T follicular helper cell (primary cell): ENCODE measurements at places on chromosomes 7 and 10.

DNA sequence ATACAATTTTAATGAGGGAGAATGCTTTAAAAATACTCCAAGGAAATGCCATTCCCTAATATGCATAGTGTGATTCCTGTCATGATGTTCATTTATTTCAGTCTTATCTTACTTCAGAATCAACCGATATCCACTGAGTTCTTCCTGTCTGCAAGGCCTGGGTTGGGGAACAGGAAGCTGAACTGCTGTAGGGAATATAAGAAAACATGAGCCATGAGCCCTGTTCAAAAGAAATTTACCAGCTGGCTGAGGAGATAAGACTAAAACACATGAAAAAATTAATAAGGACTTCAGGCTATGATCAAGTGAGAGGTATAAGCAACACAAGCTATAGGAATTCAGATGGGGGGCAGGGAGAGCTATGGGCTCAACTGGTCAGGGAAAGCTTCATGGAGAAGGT lies 184.7 kb downstream of the PLPP4 start:
- DNase-seq: no peak

DNA sequence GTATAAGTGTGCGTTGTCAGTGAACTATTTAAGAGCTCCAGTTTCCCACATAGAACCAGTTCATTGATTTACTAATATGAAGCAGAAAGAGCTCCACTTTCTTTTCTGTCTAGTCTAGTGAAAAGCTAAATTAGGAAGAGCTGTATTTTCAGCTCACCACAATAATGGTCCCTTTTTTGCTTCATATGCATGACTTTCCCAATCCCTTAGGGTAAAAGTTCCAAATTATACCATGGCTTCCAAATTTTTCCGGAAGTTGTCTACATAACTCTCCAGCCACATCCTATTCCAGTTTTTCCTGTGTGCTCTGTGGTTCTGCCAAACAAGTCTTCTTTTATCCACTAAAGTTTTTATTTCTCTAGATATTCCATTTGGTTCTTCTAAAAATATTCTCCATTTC lies 685.2 kb downstream of the REEP3 start:
- DNase-seq: no peak

DNA sequence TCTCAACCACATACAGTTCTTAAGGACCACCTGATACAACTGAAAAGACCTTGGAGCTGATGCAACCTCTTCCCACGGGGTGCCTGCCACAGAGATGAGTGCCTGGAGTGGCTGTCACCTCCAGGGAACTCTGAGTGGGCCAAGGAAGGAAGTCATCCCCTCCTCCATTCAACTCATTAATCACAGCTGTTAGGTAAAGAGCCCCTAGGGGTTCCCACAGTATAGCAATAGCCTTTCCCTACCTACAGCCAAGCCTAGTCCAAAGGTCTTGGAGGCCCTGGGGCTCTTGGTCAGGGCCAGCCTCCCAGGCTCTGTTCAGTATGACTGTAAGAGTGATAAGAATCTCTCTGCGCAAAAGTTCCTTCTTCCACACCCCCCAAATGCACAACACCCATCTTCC lies 70.4 kb upstream of the NFE2L3 start:
- DNase-seq: no peak

- DNase-seq: no peak
These were observed 51.4 kb downstream of the PCGF5 start for GRCh38 chr10:91271886-91272285.

DNA sequence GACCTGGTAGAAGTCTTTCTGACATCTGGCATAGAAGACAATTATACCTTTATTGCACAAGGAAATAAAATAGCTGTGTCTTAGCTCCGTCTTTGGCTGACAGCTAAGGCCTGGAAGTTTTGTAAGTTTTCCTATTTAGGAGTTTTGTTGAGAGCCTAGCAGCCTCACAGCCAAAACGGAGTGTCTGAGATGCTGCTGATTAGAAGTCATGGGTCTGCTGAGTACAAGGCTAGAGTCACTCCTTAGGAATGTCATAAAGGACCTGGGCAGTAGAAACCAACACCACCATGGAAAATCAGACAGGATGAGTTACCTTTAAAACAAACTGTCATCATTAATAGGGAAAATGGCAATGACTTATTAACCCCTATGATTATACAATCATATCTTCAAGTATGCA lies 442.5 kb downstream of the KCNMA1 start:
- no peak for DNase-seq

- no peak for DNase-seq
These were observed 365.3 kb upstream of the IGFBP3 start for GRCh38 chr7:46286356-46286755.

DNA sequence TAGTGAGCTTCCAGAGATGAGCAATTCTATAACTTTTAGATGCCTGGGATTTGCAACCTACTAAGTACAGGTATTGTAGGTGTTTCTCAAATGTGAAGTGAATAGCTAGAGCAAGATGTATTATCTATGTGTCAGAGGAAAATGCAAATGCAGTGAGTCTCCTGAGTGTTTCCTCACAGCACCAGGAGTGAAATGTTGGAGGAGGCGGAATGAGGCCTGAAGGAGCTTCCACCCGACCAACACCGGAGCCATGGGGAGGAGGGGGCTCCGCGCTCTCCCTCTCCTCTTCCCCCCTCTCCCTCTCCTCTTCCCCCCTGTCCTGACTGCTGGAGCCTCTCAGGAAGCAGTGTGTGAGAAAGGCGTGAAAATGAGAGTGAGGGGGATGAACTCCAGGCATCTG lies 79.9 kb upstream of the RNF32 start:
- no peak for DNase-seq
